ENCODE measurements at places on chromosomes 7 and 10.

DNA sequence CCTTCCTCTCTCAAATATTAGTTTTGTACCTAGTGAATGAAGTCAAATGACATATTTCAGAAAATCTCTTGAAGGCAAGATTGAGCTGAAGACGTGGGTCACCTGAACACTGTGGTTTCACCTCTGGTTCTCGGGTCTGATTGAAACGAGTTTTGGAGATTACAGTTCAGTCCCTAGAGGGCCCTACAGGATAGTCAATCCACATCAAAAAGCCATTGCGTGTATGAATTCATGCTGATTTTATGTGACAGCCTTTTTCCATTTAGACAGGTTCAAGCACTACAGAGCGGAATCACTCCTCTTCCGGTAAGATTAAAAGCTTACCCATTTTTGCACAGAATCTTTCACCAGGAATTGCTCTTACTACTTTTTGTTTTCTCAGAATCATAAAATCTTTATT, 62.2 kb downstream of the VIM start:
- DNase-seq, result no peak

DNA sequence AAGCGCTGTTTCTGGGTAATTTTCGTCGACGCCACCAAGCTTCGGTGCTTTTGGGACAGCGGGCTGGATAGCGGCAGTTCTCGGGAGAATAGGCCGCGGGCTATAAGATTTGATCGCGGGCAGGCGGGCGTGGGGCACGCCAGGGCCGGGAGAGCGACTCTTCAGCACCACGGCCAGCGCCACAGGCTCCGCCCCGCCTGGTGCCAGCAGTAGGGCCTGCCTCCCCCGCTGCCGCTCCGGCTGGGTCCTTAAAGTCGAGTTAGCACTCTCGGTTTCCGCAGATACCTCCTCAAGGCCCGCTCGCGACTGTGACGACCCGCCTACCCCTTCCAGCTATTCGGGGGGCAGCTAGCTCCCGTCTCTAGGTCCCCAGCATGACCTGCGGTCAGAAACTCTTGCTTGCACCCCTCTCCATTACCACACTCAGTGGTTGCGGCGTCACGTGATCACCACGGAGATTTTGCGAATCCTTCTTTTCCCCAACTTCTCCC, 9.4 kb downstream of the NXPH1 start:
- DNase-seq, result no peak

- no peak for DNase-seq
Observed at GRCh38 chr10:34956756-34957155, 133.4 kb downstream of the CUL2 start.

GRCh38 chr10:88999625-89000024, 9.0 kb downstream of the FAS start:
- no peak for DNase-seq

DNA sequence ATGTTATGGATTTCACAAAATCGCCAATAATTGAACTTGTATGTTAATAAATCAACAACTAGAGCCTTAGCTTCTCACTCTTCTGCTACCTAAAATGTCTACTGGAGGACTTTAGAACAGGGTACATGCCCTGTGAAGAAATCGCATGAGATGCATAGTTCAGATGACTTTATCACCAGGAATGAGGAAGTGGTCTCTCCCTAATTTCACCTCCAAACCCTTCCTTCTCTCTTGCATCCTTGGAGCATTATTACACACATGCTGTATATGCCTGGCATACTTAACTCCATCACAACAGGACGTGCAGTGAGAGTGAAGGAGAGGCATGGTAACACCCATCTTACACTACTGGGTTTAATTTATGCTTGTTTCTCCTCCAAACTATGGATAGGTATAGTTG, 27.8 kb downstream of the RHEB start:
- DNase-seq, result no peak

GRCh38 chr10:78456649-78457400, 423.2 kb downstream of the RPS24 start:
- DNase-seq, result no peak

- DNase-seq, result no peak
Observed at GRCh38 chr7:80916770-80917741, 1.8 kb downstream of the SEMA3C start.

- no peak for DNase-seq
Observed at GRCh38 chr10:70672165-70673042, at the start of gene ADAMTS14. Gene ADAMTS14, plus strand, starts transcription at chr10:70672506. Its CDS starts 297 bp downstream, at chr10:70672803.

DNA sequence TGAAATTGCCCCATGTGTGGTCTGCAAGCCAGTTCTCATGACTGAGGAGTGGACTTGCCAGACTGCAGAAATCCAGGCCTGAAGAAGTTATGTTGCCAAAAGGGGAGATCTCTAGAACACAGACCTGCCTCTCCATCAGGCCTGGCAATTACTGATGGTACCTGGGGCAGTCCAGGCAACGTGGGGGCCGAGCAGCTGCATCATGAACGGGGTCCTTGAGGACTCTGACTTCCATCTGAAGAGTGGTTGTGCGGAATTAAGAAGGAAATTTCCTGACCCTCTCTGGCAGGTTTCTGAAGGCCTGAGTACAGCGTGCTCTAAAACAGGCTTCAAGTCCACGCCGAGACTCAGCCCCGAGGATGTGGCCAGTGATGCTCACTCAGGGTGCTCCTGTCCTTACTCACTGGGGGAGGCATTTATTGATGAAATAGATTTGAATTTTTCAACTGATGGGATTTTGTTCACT, 30.4 kb downstream of the RAMP3 start:
- no peak for DNase-seq

GRCh38 chr7:14767716-14768425, 134.7 kb downstream of the DGKB start:
- DNase-seq, result no peak

DNA sequence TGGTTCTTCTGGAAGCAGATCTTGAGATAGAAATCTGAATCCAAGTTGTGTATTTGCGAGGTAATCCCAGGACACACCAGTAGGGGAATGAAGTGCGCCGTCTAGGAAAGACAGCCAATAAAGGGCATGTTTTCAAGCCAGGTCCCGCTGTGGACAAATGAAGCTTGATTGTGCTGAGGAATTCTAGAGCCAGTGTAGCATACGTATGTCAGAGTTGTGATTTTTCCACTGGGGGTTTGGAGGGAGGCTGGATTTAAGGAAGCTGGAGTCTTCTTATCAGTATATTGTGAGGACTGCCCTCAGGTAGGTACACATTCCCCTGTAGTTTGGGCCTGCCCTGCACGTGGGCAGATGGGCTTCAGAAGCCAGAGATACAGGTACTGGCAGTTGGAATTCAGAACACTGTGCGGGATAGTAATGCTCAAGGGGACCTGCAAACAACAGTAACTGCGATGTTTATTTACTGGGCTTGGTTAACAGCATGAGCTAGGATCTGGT, 50.9 kb downstream of the GALNT11 start:
- no peak for DNase-seq

DNA sequence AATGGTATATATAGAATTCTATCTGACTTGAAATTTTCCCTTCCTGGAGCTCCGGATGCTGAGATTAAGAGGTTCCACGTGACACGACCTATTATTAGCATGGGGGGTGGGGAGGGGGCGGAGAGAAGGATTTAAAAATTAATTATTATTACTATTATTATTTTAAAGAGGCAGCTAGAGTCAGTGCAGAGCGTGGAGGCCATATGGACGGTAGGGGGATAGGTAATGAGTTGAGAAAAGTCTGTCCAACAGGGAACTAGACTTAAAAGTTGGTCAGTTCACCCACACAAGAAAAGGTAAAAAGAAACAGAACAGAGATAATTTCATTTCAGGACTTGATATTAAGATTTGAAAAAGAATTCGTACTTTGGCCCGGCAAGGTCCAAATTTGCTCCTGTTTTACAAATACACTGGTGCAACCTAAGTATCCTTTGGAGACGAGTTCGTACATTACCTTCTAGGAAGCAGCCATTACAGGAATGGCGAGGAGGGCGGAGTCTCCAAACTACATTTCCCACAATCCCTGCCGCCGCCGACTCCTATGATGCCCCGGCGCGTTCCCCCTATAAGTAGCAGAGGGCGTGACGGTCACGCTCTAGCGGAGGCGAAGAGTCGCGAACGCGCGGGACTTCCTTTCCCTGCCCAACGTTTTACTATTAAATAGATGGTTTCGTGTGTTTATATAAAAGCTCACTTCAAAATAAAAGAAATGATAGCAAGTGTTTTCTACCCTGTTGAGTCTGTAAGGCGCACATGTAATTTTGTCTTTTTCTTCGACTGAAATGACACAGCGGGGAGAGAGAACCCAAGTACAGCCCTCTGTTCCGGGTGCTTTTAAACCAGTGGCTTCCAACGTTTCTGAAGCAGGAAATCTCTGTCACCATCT, at the start of gene SMIM30:
SMIM30 (minus strand) TSS at position 481 of the 886 bp plus-strand sequence. CDS start 976 bp downstream, outside the sequence.
- peak; percentile 80 for DNase-seq

- no peak for DNase-seq
Observed at GRCh38 chr10:89710753-89711152, 9.4 kb downstream of the KIF20B start.

DNA sequence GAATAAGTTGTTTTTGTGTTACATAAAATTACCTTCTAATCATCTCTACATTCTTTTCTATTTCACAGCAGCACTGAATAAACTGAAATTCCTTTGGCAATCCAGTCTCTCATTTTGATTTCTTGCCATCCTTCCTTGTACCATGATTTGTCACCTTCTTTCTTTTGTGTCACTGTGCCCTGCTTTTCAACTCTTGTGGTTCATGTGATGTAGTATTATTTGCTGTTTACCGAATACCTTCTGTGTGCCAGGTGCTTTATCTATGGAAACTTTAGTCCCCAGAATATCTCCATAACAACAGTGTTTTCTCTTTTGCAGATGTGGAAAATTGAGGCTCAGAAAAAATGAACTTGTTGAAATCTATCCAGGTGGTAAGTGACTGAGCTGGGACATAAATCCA, 220.3 kb downstream of the STK31 start:
- DNase-seq, result no peak

DNA sequence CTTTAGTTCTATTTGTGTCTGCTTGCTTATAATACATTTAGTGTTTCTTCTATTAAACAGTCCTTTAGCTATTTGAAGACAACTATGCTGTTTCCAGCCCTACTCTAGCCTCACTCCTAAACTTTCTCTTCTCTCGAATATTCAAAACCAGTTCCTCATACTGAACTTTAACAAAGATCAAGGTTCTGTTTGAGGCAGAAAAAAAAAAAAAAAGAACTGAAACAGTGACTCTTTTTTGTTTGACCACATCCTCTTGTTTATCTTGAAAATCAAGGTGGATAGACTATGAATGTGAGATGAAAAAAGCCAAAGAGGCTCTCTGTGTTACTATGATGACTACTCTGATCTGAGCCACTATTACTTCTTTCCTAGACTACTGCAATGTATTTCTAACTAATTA, 154.3 kb downstream of the ZNF365 start:
- no peak for DNase-seq

DNA sequence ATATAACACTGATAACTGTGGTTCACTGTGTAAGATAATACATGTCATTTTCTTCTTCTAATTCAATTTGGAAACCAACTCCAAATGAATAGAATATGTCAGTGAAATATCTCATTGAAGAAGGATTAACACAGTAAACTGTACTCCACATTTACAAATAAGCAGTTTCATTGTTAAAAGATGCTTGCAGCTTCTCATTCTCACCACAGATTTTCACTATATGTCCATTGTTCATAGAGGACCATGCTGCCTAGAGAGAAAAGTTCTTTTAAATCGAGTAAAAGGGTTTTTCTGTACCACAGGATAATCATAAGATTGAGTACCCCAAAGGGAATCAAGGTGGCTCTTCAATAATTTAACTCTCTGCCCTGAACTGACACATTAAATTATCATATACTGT, 165.5 kb downstream of the LRRN3 start:
- DNase-seq, result no peak

- no peak for DNase-seq
Observed at GRCh38 chr10:90447831-90448230, 410.0 kb downstream of the HTR7 start.

DNA sequence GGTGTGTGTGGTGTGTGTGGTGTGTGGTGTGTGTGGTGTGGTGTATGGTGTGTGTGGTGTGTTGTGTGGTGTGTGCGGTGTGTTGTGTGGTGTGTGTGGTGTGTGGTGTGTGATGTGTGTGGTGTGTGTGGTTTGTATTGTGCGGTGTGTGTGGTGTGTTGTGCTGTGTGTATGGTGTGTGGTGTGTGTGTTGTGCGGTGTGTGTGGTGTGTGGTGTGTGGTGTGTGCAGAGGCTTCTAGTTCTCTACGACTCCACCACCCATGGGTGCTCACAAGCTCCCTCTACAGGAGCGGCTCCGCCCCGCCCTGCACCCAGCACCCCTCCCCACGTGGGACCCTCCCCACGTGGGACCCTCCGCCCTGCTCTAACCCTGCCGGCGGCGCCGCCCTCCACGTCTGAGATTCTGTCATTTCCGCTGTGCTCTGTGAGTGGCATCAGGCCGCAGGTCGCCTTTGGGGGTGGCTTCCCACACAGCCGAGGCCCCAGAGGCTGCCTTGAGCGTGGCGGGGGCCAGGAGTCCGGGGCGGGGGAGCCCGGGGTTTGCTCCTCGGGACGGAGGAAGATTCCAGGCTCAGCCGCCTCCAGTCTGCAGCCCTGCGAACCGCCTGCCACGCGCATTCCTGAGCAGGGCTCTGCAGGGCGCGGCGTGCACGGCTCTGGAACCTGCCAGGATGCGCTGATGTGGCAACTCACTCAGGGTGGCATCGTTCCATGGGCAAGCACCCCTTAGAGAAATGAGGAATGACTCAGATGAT, 37.0 kb upstream of the DNAJB6 start:
- DNase-seq, result no peak
